ENCODE measurements at places on chromosomes 5 and 9. TPM values are rescaled to one million over a fixed set of nuclear protein-coding genes. Genes with fewer than 3 reads are reported as not detected.

DNA sequence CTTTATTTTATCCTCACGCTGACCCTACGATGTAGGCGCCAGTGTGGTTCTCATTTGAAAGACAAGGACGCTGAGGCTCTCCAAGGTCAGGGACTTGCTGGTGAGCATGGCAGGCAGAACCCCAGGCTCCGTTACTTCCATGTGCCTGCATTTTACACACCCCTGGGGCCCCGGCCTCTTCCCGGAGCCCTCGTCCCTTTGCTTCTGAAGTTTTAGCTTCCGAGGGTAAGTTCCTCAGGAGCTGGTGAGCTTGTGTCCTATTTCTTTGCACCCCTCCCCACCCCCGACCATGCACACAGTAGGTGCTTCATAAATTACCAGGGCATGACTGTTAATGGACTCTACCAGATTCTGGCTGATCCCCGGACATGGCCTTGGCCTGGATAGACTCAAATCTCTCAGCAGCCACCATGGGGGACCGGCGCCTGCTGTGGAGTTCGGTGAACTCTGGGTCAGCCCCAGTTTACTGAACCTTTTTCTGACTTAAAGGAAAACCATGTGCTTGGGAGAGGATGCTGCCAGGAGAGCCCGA lies 59.3 kb upstream of the RNU6ATAC start:
- no peaks in the 10 kb centered on the region for H3K27me3 ChIP-seq
- H3K4me1 ChIP-seq, result no peaks in the 10 kb centered on the region
- no peak overlapping the region for H3K27ac ChIP-seq
- no peak overlapping the region for H3K4me3 ChIP-seq

GRCh38 chr9:34069831-34070230 lies 21.1 kb upstream of the UBAP2 start:
- DNase-seq, result no peak
- H3K27me3 ChIP-seq, result no peaks in the 10 kb centered on the region
- H3K4me3 ChIP-seq, result no peak overlapping the region
- H3K27ac ChIP-seq, result no peak overlapping the region
- H3K4me1 ChIP-seq, result peaks cover 8% of the 10 kb centered on the region
- H3K36me3 ChIP-seq, result no peaks in the 10 kb centered on the region

DNA sequence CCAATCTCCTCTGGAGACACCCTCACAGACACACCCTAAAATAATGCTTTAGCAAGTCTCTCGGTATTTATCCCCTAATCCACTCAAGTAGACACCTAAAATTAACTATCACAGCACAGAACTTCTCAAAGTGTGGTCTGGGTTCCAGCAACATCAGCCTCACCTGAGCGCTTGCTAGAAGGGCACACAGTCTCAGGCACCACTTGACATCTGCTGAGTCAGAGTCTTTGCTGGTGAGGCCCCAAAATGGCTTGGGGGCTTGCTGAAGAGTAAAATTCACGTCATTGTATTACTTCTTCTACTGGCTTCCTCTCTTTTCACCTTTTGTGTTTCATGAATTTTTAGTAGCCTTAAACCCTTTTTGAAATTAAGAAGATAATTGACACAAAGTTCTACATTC lies 9.0 kb downstream of the FOXB2 start:
- H3K36me3 ChIP-seq, result no peaks in the 10 kb centered on the region
- DNase-seq, result no peak
- H3K4me3 ChIP-seq, result no peak overlapping the region
- no peak overlapping the region for H3K27ac ChIP-seq
- peaks cover 5% of the 10 kb centered on the region for H3K4me1 ChIP-seq

GRCh38 chr9:110977259-110977709 lies 61.0 kb downstream of the LPAR1 start:
- H3K4me3 ChIP-seq, result no peak overlapping the region
- H3K4me1 ChIP-seq, result no peaks in the 10 kb centered on the region
- no peaks in the 10 kb centered on the region for H3K27me3 ChIP-seq
- H3K36me3 ChIP-seq, result no peaks in the 10 kb centered on the region
- DNase-seq, result no peak

DNA sequence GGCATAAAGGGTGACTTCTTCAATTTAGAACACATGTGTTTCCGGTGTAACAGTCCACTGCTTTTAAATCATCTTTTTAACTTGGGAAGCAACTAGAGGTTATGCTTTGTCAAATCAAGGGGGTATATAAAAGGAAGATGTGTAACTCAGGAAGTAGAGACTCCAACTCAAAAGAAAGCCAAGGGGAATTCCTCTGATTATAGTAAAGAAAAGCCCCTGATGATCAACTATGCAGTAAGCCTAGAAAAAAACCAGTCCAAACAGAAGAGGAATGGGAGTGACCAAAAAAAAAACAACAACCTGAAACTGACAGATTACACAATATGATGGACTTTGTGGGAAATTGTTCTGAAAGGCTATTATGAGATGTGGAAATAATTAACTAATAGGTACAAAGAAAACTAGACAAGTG lies 90.3 kb downstream of the AK8 start:
- H3K4me1 ChIP-seq, result no peaks in the 10 kb centered on the region
- H3K4me3 ChIP-seq, result no peak overlapping the region
- peaks cover 9% of the 10 kb centered on the region for H3K27me3 ChIP-seq
- no peaks in the 10 kb centered on the region for H3K36me3 ChIP-seq
- H3K27ac ChIP-seq, result no peak overlapping the region

- no peak for DNase-seq
- peaks cover 17% of the 10 kb centered on the region for H3K36me3 ChIP-seq
- H3K4me3 ChIP-seq, result no peak overlapping the region
- no peaks in the 10 kb centered on the region for H3K27me3 ChIP-seq
- peaks cover 2% of the 10 kb centered on the region for H3K4me1 ChIP-seq
Measured at GRCh38 chr9:92295240-92295790, 1.8 kb upstream of the IARS1 start.

GRCh38 chr5:73160239-73160671 lies 12.7 kb upstream of the TMEM174 start:
- no peaks in the 10 kb centered on the region for H3K36me3 ChIP-seq
- no peak overlapping the region for H3K27ac ChIP-seq
- H3K27me3 ChIP-seq, result no peaks in the 10 kb centered on the region
- H3K4me1 ChIP-seq, result 0 out of 2 replicates have a peak, but pooled peaks cover 2% of the 10 kb centered on the region

- DNase-seq, result no peak
- H3K4me1 ChIP-seq, result no peaks in the 10 kb centered on the region
- H3K36me3 ChIP-seq, result no peaks in the 10 kb centered on the region
Measured at GRCh38 chr5:116301110-116301509, 216.3 kb downstream of the COMMD10 start.

- peaks cover 10% of the 10 kb centered on the region for H3K4me1 ChIP-seq
- peaks cover 11% of the 10 kb centered on the region for H3K36me3 ChIP-seq
- no peak overlapping the region for H3K4me3 ChIP-seq
- H3K27ac ChIP-seq, result no peak overlapping the region
- peaks cover 99% of the 10 kb centered on the region for H3K27me3 ChIP-seq
Measured at GRCh38 chr5:135537745-135538144, 2.0 kb upstream of the NEUROG1 start.

DNA sequence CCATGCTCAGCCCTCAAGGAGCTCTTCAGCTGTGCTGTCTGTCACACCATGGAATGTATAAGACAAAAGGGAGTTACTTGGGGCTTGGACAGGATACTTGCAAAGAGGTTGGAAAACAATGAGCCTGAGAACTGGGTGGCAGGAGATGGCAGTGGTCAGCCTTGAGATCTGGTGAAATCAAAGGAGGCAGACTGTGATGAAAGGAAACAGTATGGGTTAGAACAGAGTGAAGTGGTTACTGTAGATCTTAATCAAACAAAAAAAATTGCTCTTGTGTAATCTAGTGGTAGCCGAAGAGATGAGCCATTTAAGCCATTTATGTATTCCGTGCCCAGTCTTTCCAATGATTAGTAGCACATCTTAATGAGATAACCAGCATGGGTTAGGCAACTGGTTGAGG lies 142.2 kb downstream of the SV2C start:
- peaks cover 2% of the 10 kb centered on the region for H3K4me1 ChIP-seq
- H3K27ac ChIP-seq, result no peak overlapping the region
- H3K27me3 ChIP-seq, result no peaks in the 10 kb centered on the region
- no peak overlapping the region for H3K4me3 ChIP-seq

DNA sequence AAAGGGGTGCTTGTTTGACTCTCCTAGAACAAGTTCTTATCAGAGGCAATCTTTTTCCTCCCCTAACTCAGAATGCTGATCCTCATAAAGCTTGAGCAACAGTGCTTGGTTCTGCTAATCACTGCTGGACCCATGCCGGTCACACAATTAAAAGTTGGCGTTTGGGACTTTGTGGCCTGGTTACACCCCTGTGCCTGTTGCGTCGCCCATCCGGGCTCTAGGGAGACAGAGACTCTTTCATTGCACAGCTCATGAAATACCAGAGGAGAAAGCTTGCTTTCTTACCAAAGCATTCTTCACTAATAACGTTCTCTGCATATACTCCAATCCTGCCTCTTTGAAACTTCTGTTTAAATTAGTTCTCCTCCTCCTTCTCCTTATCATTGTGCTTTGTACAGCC lies 301.1 kb downstream of the NR3C1 start:
- H3K27me3 ChIP-seq, result no peaks in the 10 kb centered on the region
- no peak for DNase-seq
- H3K27ac ChIP-seq, result no peak overlapping the region
- no peaks in the 10 kb centered on the region for H3K36me3 ChIP-seq
- no peaks in the 10 kb centered on the region for H3K4me1 ChIP-seq

- no peaks in the 10 kb centered on the region for H3K36me3 ChIP-seq
- peaks cover 11% of the 10 kb centered on the region for H3K4me1 ChIP-seq
- H3K4me3 ChIP-seq, result no peak overlapping the region
- H3K27ac ChIP-seq, result no peak overlapping the region
- DNase-seq, result no peak
Measured at GRCh38 chr5:142298789-142299188, 26.0 kb downstream of the SPRY4 start.

- no peak overlapping the region for H3K27ac ChIP-seq
- H3K4me3 ChIP-seq, result no peak overlapping the region
- no peak for DNase-seq
- H3K4me1 ChIP-seq, result peaks cover 8% of the 10 kb centered on the region
- H3K36me3 ChIP-seq, result peaks cover 6% of the 10 kb centered on the region
Measured at GRCh38 chr9:87599901-87600610, 102.4 kb downstream of the DAPK1 start.

- H3K4me1 ChIP-seq, result no peaks in the 10 kb centered on the region
- no peaks in the 10 kb centered on the region for H3K27me3 ChIP-seq
- DNase-seq, result no peak
- H3K36me3 ChIP-seq, result no peaks in the 10 kb centered on the region
- no peak overlapping the region for H3K27ac ChIP-seq
- H3K4me3 ChIP-seq, result no peak overlapping the region
Measured at GRCh38 chr5:112034421-112034979, 277.5 kb upstream of the NREP start.

DNA sequence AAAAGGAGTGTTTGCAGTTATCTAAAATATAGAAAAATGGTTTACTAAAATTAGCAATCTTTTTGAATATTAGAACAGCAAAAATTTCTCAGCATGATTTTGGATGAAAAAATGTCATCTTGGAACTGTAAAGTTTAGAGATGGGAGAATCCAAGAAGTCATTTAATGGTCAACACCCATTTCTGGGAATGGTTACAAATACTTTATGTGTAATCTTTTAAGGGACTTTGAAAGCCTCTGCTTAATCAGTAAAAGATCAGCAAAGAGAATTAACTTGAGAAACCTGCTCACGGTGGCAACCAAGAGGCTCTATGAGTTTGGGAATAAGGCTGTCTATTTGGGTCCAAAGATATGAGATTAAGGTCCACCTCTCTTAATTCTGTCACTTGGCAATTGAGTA lies 13.0 kb downstream of the C1QTNF3 start:
- no peak for DNase-seq
- no peaks in the 10 kb centered on the region for H3K36me3 ChIP-seq
- H3K4me1 ChIP-seq, result no peaks in the 10 kb centered on the region
- H3K27ac ChIP-seq, result no peak overlapping the region
- H3K4me3 ChIP-seq, result no peak overlapping the region
- no peaks in the 10 kb centered on the region for H3K27me3 ChIP-seq

DNA sequence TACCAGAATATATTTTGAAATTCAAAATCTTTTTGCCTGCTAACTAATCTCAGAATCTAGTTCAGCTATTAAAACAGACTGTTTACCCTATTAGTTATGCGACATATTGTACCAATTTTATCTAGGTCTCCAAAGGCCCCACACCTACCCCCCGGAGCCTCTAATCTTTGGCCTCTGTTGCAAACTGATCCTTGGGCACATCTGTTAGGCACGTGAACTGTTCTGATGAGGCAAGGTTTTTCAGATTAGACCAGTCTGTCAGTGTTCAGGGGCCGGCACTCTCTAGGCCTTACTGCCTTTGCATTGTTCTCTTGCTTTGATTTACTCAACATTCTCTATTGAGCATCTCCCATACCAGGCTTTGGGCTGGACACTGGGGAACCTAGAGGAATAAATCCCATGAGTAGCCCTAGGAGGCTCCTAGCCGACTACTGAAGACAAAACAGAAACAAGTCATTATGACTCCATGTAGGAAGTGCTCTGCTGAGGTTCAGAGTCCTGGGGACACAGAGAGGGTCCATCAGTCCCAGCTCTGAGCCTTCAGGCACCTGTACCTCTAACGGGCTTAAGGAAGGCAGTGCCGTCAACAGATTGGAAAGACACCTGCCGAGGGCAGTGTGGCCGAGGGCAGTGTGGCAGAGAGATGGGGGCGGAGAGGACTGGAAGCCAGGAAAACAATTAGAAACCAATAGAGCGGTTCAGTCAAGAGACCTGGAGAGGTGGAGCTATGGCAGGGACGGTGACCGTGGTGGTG lies 245.1 kb downstream of the AOPEP start:
- no peak overlapping the region for H3K27ac ChIP-seq
- no peaks in the 10 kb centered on the region for H3K4me1 ChIP-seq
- H3K27me3 ChIP-seq, result no peaks in the 10 kb centered on the region
- H3K4me3 ChIP-seq, result no peak overlapping the region
- no peaks in the 10 kb centered on the region for H3K36me3 ChIP-seq

DNA sequence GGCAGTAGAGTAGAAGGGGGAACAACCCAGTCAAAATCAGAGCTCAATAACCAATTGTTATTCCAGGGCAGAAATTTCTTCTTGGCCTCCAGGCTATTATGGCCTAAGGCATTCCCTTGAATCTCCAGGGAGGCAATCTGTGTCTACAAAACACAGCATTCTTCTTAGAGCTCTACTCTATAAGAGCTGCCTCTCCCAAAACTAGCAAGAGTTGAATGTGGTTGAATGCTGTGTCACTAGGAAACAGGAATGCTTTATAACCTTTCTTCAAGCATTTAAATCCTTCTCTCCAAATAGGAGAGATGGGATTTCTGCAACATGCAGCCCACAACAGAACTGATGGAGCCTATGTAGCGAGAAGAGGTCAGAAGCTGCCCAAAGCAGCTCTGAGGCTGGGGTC lies 97.1 kb upstream of the APC start:
- peaks cover 1% of the 10 kb centered on the region for H3K27me3 ChIP-seq
- no peak for DNase-seq
- H3K4me3 ChIP-seq, result no peak overlapping the region
- H3K27ac ChIP-seq, result no peak overlapping the region
- H3K36me3 ChIP-seq, result no peaks in the 10 kb centered on the region

Gene STC2
- 53.1 TPM for total RNA-seq

Gene RAB3C
- total RNA-seq, result 18.3 TPM

Gene PNPLA7
- total RNA-seq, result 0.57 TPM

Gene ANKDD1B
- not detected for total RNA-seq

Gene ANGPTL2
- 10.6 TPM for total RNA-seq

Gene NIPBL
- total RNA-seq, result 53.5 TPM

Gene PCDHGA2
- 0.31 TPM for total RNA-seq
